Left ventricle myocardium inferior (tissue), 1 donor: ENCODE measurements at places on chromosomes 2 and 18.

GRCh38 chr18:13271302-13271911 is 52.8 kb downstream of the LDLRAD4 start:
- peak; percentile 58 for DNase-seq

- DNase-seq = no peak
Measured at GRCh38 chr2:18516112-18516511, 44.3 kb downstream of the RDH14 start.

- no peak for DNase-seq
Measured at GRCh38 chr18:32317651-32318050, 127.8 kb downstream of the MEP1B start.

- DNase-seq = peak; percentile 76
Measured at GRCh38 chr2:128467321-128467969, 148.8 kb upstream of the HS6ST1 start.

DNA sequence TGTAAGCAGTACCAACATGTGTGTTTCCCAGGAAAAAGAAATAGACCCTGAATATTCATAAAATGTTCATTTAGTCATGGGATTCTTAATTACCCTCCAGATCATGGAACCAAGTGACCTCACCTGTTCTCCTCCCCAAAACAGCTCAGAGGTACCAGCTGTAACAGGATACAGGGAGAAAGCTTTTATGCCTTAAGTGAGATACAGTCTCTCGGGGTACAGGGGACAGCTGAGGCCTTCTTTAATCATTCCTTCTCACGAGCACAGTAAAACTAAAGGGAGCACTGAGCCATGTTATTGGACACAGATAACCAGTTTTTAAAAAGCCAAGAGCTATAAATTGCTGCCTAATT is 16.6 kb downstream of the EPHA4 start:
- no peak for DNase-seq

DNA sequence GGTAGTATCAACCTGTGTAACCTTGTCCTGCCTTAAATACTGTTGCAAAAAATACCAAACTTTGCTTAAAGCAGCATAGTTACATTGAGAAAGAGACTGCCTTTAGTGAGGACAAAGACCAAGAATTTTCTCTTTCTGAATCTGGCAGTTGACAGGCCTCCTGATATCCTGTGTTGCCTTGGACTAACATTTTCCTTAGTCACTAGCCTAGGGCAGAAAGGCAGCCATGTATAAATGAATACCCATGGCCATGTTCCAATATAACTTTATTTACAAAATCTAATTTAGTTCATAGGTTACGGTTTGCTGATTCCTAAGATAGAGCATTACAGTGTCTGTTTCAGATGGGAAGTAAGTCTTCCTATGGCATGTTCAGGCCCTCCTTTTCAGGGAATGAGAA is 895.4 kb downstream of the CNTNAP5 start:
- DNase-seq = no peak

DNA sequence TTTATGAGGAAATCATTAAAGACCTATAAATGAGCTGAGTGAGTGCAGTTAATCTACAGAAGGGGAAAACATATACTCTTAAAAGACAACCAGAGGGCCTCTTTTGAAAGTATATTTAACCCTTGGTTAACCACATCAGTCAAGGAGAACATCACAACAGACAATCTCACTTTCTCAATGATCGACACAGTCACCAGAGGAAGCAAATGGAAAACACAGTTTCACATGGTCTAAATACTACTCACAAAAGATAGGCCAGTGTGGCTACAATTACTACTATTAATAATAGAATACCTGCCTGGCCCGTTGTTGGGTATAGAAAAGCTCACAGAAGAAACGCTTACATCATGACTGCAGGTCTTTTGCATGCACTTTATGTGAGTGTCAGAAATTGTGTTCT is 426.2 kb downstream of the NCKAP5 start:
- DNase-seq = no peak

DNA sequence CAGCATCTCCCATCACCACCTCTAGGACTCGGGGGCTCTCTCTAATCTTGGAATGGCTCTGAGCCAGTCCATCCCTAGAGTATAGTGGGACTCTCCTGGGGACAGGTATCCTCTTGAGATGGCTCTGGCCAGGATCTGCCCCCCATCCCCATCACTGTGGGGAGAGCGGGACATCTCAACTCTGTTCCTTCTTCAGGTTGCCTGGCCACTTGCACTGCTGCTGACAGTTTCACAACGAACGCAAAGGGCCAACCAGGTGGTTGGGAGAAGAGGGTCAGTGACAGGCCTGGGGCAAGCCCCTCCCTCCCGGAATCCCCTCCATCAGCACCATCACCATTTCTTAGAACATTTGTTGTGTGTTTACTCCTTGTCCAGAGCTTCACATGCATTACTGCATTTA is 62.6 kb downstream of the CIB4 start:
- DNase-seq = no peak

GRCh38 chr2:165469417-165469816 is at the start of gene CSRNP3:
CSRNP3 (plus strand) TSS chr2:165469698; CDS start chr2:165595066, 125,368 bp downstream.
- peak; percentile 41 for DNase-seq

DNA sequence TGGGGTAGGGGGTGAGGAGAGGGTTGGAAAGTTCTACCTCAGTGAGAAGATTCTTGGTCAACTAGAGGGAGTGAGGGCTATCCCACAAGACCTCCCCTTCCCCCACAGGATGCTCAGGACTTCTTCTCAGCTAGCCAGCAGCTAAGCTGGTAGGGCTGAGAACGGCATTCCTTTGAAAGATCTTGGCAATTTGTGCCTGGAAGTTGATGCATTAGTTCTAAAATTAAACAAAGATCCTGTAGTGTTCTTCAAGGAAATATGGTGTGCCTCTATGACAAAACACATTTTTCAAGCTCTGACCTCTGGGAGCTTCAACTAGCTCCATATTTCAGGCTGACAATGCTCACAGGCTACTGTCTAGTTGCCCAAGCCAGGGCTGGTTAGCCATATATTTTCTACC is 2.3 kb downstream of the LYPD1 start:
- no peak for DNase-seq

GRCh38 chr18:26717123-26717719 is 148.3 kb downstream of the AQP4 start:
- DNase-seq = no peak

- no peak for DNase-seq
Measured at GRCh38 chr2:149094217-149095015, 55.9 kb downstream of the LYPD6B start.

- no peak for DNase-seq
Measured at GRCh38 chr2:158553257-158553656, 96.5 kb downstream of the PKP4 start.

DNA sequence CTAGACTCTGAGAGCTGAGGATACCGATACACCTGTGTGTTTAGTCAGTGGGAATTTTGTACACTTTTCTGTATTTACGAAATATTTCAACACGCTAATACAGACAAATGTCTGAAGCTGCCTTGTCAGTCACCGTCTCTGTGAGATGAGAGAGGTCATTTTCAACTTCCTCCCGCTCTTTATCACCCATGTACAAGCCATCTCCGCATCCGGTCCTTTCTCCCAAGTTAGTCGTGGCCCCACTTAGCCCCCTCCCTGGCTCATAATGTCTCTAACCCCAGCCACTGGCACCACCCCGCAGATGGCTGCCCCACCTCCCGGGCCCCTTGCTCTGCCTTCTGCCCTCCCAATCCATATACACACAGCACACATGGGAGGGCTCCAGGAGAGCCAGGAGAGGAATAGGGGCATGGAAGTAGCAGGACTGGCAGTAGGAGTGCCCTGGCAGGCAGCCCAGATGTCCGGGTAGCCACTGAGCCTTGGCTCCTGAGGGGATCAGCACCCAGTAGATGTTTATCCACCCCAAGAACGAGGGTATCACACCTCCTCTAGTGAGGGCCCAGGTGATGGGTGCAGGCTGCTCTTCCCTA is 2.0 kb upstream of the RUFY4 start:
- no peak for DNase-seq

DNA sequence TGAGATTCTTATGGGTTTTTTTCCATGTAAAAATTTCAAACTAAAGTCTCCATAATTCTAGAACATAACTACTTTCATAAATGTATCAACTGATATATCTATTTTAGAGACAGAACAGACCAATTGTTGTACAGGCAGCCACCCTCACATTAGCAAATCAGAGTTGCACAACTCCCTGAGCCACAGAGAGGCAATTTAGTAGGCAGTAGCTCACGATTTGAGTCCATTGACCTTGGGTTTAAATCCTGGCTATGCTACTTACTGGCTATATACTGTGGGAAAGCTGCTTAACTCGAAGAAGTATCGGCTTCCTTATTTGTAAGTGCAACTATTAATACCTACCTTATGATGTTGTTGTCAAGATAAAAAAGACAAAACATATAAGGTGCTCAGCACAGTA is 16.2 kb downstream of the MTIF2 start:
- no peak for DNase-seq

DNA sequence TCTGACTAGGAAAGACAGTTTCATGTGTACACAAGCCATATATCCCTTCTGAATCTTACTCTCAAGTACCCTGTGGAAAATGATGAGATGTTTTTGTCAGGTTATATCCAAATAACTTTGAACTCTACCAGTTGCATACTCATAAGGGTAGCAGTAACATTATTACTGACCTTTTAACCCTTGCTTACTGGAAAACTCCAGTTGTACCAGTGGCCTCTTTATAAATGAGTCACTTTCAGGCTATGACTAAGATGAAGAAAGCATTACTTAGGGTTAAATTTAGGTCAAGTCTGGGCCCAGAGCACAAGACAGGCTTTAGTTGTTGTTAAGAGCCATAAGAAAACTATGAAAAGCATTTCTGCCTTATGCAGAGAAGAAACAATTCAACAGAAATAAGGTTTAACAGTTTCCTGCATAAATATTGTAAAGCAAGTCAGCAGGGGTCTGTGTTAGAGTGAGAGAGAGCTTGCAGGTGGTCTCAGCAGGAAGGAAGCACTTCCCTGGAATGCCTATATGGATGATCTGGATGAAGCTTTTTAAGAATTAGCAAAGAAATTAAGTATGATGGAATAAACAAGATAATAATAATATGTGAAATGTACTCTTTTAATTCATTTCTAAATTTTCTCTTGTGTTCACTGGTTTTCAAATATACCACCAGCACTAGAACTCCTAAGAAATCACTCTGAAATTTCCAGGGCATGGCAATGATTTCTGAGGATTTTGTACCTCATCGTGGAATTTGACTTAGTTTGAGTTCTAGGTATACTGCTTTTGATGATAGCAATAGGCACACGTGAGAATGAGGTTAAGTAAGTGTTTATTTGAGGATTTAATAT is 126.6 kb downstream of the UBE2E3 start:
- DNase-seq = no peak
